ENCODE measurements at places on chromosomes 2 and 18. TPM values are rescaled to one million over a fixed set of nuclear protein-coding genes. Genes with fewer than 3 reads are reported as not detected.

Gene TNFAIP6
- total RNA-seq = 1.3 TPM

Gene SULT6B1
- total RNA-seq = not detected

Gene NEU2
- not detected for total RNA-seq

Gene APOB
- total RNA-seq = not detected

Gene TMEM17
- 5.4 TPM for total RNA-seq

Gene PPP1R1C
- total RNA-seq = 3.3 TPM

Gene MOB1A
- 86.2 TPM for total RNA-seq

Gene SCYGR2
- not detected for total RNA-seq

Gene LIMS4
- 0.56 TPM for total RNA-seq

Gene DYNC2LI1
- 19.3 TPM for total RNA-seq

Gene MXD1
- 1.9 TPM for total RNA-seq

Gene CNOT9
- total RNA-seq = 41.8 TPM

Gene CEBPZOS
- total RNA-seq = 43.9 TPM

Gene GAD1
- total RNA-seq = 0.54 TPM

Gene GTF3C2
- 62.9 TPM for total RNA-seq

Gene CRYBA2
- not detected for total RNA-seq

Gene CRIM1
- total RNA-seq = 104 TPM

Gene ABCB6
- total RNA-seq = 28.4 TPM

Gene ERBB4
- total RNA-seq = not detected

Gene ASXL3
- total RNA-seq = not detected

Gene ZBTB14
- 7.0 TPM for total RNA-seq

Gene SP140
- not detected for total RNA-seq
